ENCODE measurements at places on chromosomes 1 and 21.

GRCh38 chr1:208159555-208160258 is 84.5 kb downstream of the PLXNA2 start:
- no peak for DNase-seq

DNA sequence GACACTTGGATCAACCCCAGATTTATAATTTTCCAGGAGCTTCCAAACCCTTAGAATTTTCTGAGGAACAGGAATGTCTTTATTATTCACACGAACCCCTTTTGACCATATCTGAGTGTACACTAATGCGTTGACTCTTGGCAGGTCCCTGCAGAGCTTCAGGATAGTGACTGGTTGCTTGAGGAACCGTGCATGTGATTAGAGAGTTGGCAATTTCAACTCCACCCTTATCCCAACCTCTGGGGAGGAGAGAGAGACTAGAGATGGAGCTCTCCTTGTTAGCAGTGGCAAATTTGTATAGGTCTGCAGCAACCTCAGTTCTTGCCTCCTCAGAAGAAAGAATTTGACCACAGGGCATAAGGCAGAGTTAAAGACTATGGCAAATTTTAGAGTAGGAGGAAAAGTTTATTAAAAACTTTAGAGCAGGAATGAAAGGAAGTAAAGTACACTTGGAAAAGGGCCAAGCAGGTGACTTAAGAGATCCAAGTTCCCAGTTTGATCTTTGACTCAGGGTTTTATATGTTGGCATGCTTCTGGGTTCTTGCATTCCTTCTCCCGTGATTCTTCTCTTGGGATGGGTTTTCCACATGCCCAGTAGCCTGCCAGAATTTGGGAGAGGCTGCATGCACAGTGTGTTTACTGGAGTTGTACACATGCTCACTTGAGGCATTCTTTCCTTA is 93.8 kb upstream of the ETV3 start:
- no peak for DNase-seq

- no peak for DNase-seq
Measured at GRCh38 chr1:225772323-225772768, 5.3 kb upstream of the SRP9 start.

DNA sequence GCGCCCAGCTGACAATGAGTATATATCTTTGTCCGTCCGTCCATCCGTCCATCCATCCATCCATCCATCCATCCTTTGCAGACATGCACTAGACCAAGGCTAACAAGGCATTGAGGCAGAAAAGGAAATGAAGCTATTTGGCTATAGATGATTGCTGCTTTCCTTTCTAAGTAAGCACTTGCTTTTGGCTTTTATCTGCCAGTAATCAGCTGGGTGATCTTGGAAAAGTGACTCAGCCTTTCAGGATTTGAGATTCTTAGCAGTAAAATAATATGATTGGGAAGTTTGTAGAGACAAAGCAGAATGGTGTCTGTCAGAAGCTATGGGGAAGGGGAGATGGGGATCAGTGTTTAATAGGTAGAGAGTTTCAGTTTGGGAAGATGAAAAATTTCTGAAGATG is 22.7 kb downstream of the ZFYVE9 start:
- no peak for DNase-seq

GRCh38 chr21:23887725-23888306 is 1719.5 kb downstream of the MRPL39 start:
- DNase-seq: peak; percentile 5

GRCh38 chr1:26496861-26497260 is 24.6 kb downstream of the HMGN2 start:
- DNase-seq: no peak

DNA sequence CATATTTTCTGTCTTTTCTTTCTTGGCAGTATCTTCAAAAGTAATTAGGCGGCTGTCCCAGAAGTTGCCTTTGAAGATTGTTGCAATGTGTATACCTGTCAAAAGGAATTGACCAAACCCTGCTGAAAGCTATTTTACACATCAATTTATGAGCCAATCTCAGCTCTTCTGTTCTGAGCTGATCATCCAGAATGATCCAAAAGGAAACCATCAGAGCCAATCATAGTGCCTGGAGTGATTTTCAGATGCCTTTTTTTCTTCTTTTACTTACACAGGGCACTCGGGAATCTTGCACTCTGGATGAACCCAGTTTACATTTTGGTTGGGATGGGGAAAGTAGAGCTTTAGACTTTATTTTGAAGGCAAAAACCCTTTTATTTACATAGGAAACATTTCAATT is 21.8 kb upstream of the APOBEC4 start:
- no peak for DNase-seq

DNA sequence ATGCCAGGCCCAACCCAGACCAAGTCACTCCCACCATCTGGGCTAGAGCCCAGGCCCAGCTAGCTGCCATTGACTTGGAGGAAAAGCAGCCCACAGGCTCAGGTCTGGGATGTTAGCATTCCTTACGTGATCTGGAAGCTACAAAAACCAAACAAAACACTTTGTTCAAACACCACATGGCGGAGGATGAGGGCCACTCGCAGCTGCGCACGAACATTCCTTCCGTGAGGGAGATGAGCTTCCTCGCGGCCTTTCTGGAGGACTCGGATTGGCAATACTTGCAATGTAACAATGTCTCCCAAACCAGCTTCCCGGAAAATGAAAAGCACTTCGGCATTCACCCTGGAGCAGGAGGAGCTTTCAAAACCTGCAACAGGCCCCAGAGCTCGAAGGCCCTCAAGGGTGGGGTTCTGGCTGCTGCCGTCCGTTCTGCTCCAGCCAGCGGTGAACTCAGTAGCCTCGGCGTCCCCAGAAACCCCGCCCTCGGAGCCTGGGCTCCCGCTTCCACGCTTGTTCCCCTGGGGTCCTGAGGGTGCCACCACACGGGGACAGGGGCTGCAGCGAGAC is 40.5 kb downstream of the COL6A1 start:
- DNase-seq: no peak

DNA sequence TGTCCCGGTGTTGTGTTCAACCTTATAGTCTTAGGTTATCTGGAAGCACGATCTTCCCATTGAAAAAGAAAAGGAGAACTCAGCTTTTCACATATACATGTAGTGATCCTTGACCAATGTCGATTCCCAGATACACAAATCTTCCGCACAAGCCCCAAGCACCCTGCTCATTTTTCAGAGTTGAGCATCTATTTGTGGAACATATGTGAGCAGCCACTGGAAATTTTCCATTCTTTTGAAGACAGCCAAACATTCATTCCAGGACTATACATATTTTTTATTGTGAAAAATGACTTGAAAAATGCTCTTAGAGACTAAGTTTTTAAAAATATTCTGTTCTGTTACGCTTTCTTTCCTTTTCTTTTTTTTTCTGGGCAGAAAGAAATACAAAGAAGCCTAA is 371.9 kb downstream of the RGS7 start:
- no peak for DNase-seq

GRCh38 chr1:161359291-161359690 is 8.4 kb downstream of the CFAP126 start:
- no peak for DNase-seq

GRCh38 chr1:209769171-209769904 is 13.5 kb downstream of the TRAF3IP3 start:
- DNase-seq: peak; percentile 57

- no peak for DNase-seq
Measured at GRCh38 chr1:31238986-31239613, 587 bp downstream of the NKAIN1 start.

DNA sequence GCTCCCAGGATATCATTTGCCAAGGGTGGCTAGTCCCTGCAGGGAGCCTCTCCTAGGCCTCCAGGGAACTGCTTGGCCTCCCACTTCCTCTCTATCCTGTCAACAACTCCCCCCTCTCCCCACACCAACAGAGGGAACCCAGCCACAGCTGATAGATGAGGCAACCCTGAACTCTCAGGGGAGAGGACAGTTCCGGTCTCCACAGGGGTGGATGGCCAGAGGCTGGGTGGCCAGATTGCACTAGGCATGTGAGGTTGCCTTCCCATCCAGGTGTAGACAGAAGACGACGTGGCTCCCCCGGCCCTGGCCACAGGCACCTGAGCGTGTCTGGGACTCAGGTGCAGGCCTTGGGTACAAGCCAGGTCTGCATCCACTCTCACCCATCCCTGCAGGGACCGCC is 53.3 kb downstream of the TOR1AIP2 start:
- DNase-seq: no peak
